Nasal cavity respiratory epithelium epithelial cell of viscerocranial mucosa (primary cell): ENCODE measurements at places on chromosomes 5 and 9. TPM values are rescaled to one million over a fixed set of nuclear protein-coding genes. Genes with fewer than 3 reads are reported as not detected.

The PRLR gene
- total RNA-seq, result under 0.01 and 0.07 TPM in 2 replicates

The TMEM38B gene
- total RNA-seq, result 30.1 and 37.3 TPM in 2 replicates

The CATSPER3 gene
- 0.21 and 0.34 TPM in 2 replicates for total RNA-seq

The LHX2 gene
- total RNA-seq, result not detected in 2 replicates

The CNTNAP3 gene
- 7.2 and 10.3 TPM in 2 replicates for total RNA-seq

The CCDC192 gene
- not detected in 2 replicates for total RNA-seq

The C9orf152 gene
- under 0.01 and 0.07 TPM in 2 replicates for total RNA-seq

The MARCHF3 gene
- 0.36 and 3.4 TPM in 2 replicates for total RNA-seq

The KCNIP1 gene
- total RNA-seq, result not detected in 2 replicates

The ZDHHC12 gene
- total RNA-seq, result 33.8 and 47.3 TPM in 2 replicates

The LURAP1L gene
- 40.2 and 70.7 TPM in 2 replicates for total RNA-seq

The NSMF gene
- 18.8 and 30.0 TPM in 2 replicates for total RNA-seq

The HAVCR1 gene
- not detected in 2 replicates for total RNA-seq

The TTC23L gene
- total RNA-seq, result under 0.01 and 0.07 TPM in 2 replicates

The LCN1 gene
- total RNA-seq, result not detected in 2 replicates

The SH3TC2 gene
- 5.1 and 6.0 TPM in 2 replicates for total RNA-seq

The IL3 gene
- total RNA-seq, result not detected in 2 replicates

The FCN2 gene
- total RNA-seq, result not detected in 2 replicates

The LHX3 gene
- total RNA-seq, result not detected in 2 replicates

The PCDHA9 gene
- under 0.01 and 0.43 TPM in 2 replicates for total RNA-seq

The MLANA gene
- total RNA-seq, result not detected in 2 replicates

The ZBTB34 gene
- total RNA-seq, result 7.2 and 13.9 TPM in 2 replicates

The EXOSC2 gene
- 35.3 and 37.3 TPM in 2 replicates for total RNA-seq

The TAF7 gene
- 84.6 and 94.3 TPM in 2 replicates for total RNA-seq

The GPR21 gene
- 0.34 and 1.4 TPM in 2 replicates for total RNA-seq

The PCDHB13 gene
- under 0.01 and 0.64 TPM in 2 replicates for total RNA-seq

The UHRF2 gene
- total RNA-seq, result 53.7 and 67.3 TPM in 2 replicates

The BAAT gene
- total RNA-seq, result under 0.01 and 0.07 TPM in 2 replicates

The MYOZ3 gene
- total RNA-seq, result 0.21 TPM in 1 of 2 replicates, not detected in the other

The TMEM252 gene
- total RNA-seq, result not detected in 2 replicates

The PCDHB16 gene
- 0.07 TPM in 1 of 2 replicates, not detected in the other for total RNA-seq

The RPS14 gene
- 1,801 and 3,444 TPM in 2 replicates for total RNA-seq

The NUTM2F gene
- total RNA-seq, result not detected in 2 replicates

The SH2D3C gene
- under 0.01 and 0.07 TPM in 2 replicates for total RNA-seq

The SIGMAR1 gene
- 64.6 and 84.9 TPM in 2 replicates for total RNA-seq

The CCL27 gene
- total RNA-seq, result 0.21 and 0.34 TPM in 2 replicates

The HSPB3 gene
- total RNA-seq, result 0.14 TPM in 1 of 2 replicates, not detected in the other
